Dorsolateral prefrontal cortex (tissue), 122 donors: ENCODE measurements at places on chromosomes 6 and 20.

- DNase-seq: no peak
Observed at GRCh38 chr20:5148581-5148980, 21.8 kb downstream of the CDS2 start.

GRCh38 chr6:88164061-88164460 lies 2.1 kb downstream of the CNR1 start:
- no peak for DNase-seq

GRCh38 chr20:57553376-57554018 lies 7.4 kb upstream of the PCK1 start:
- DNase-seq: no peak

- no peak for DNase-seq
Observed at GRCh38 chr6:129989396-129989795, 29.0 kb upstream of the L3MBTL3 start.

DNA sequence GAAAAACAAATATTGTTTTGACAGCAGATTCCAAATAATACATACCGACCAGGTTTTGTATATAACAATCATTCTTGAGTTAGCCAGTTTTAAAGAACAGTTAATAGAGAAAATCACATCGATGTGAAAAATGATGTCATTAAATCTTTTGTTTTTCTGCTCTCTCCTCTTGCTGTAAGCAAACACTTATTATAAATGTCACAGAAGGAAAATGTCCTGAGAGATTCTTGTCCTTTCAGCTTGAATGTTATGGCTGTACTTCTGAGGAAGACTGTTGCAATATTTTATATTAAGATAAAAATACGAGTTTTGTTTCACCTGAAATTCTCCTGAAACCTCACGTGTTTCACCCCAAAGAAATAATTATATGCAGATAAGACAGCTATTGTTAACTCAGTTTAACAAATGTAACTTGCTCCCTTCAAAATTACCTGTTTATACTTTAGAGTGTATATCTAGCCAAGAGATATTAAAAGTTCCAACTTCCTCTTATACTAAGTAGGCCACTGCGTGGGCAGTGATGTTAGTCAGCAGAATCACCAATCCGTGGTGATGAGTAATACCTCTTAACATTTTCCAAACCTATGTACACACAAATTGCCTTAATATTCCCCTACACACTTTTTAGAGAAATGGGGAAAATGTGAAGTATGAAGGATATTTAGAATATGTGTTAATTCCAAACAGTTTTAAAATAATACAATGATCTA lies 1111.4 kb upstream of the CITED2 start:
- peak; percentile 9 for DNase-seq

GRCh38 chr20:51400051-51400926 lies 142.2 kb downstream of the NFATC2 start:
- DNase-seq: no peak

- DNase-seq: no peak
Observed at GRCh38 chr20:3563548-3564177, 92.8 kb downstream of the ATRN start.

GRCh38 chr20:61230166-61230565 lies 21.9 kb upstream of the CDH4 start:
- no peak for DNase-seq

DNA sequence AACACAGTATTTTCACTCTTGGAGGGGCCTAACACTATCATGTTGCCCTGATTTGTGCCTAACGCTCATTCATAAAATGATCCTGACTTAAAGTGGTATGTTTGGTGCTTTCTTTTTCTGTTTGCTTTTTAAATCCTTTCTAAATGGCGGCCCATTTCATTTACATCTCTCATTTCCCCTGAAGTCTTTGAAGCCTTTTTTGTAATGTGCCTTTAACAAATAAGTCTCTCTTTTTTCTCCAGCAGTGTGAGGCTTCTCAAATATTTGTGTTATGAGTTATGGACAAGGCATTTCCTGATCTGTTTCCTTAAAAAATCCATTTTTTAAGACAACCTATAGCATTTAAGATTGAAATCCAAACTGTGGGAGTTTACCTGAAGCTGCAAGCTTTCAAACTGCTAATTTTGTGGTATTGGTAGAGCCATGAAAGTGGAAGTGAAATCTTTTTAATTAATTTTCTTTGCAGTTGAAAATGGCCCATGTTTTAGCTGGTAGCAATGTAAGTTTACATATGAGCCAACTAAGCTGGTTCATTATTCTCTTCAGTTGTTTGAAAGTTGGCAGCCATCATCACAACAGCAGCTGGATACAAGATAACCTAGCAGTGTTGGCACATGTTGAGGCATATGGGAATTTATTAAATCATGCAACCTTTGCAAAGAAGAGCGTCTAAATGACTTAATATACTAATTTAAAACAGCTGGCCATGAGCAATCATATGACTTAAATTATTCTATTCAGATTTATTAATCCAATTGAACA lies 469.7 kb downstream of the CDKAL1 start:
- no peak for DNase-seq

- no peak for DNase-seq
Observed at GRCh38 chr6:21586740-21587178, 6.8 kb upstream of the SOX4 start.

DNA sequence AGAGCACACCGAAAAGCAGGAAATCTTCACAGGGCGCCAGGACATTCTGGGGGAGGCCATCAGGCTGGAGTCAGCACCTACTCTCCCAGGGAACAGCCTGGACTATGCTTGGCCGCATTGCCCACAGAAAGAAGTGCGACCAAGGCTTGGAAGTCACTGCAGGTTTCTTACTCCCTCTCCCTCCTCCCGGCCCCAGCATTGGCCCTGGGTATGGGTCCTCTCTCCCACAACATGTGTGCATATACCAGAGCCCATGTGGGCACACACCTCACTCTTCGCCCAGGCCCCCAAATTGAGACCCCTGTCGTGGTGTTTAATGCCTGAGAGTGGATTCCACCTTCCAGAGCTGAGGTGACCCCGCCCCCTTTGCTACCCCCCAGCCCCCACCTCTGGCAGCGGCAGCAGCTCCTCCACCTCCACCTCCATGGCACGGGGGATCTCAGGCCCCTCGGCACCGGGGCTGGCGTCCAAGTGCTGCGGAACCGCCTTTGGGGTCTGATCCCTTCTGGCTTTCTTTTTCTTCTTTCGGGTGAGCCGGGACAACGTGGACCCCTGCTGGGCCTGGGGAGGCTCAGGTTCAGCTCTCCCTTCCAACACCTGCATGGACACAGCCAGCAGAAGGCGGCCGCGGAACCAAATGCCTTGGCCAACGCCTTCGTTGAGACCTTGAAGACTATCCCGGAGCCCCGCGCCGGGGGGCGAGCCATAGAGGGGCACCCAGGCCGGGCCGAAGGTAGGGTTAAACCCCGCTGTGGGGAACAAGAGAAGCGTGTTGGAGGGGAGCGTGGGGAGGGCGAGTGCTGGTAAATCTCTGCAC lies 15.2 kb upstream of the SPAG4 start:
- no peak for DNase-seq

DNA sequence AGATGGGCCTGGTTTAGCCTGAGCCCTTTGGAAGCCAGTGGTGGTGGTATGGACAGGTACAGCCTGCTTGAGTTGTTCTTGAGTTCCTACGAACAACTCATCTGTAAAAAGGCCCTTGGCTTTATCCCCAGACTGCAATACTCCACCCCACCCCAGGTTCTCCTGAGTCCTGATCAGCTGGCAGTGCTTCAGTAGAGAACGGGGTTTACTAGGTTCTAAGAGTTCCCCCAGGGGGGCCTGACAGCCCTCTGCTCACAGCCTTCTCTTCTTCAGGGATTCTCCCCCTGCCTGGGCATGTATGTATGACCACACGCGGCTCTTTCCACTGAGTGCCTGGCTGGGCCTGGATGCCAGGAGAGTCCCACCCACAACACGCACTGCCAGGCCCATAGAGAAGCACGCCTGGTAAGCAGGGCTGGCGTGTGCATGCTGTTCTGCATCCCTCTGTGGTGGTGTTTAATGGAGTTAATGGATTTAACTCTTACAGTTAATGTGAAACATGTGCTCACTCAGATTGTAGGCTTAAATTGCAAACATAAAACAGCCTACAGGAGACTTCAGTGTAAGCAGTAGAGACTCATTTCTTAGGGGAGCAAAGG lies 44.3 kb upstream of the SLC4A11 start:
- DNase-seq: no peak

DNA sequence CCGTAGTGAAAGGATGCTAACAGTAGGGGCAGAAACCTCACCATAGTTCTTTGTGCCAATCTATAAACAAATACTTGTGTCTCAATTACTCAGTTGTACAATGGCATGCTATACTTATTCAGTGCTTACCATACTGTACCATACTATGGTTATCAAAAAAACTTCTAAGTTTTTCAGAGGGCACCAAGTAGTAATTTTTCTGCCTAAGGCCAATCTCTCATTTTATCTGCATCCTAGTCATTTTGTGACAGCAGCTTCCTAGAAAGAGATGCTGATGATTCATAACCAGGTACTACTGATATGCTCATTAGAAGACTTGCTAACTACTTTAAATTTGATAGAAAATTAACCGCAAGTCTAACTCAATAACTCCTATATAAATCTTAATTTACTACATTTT lies 42.9 kb downstream of the TMEM244 start:
- DNase-seq: no peak

DNA sequence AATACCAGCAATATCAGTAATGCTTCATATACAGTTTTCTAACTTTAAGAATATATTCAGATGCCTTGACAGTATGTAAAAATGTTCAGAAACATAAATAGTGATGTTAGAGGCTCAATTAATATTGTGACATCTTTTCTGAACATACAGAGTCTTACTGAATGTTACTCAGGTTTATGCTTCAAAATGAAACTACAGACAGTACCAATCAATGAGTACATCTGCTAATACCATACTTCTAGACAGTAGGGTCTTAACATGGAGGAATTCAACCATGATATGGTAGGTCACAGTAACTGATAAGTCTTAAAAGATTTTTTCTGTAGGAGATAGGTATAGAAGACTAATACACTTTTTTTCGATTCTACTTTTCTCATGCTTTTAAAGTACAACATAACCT lies 8.3 kb downstream of the GCLC start:
- DNase-seq: no peak
